ENCODE measurements at places on chromosomes 11 and 22. TPM values are rescaled to one million over a fixed set of nuclear protein-coding genes. Genes with fewer than 3 reads are reported as not detected.

The MFRP gene
- total RNA-seq, result not detected

The TYR gene
- total RNA-seq, result not detected

GRCh38 chr11:108559904-108560303 is 33.7 kb downstream of the EXPH5 start:
- no peak for DNase-seq

DNA sequence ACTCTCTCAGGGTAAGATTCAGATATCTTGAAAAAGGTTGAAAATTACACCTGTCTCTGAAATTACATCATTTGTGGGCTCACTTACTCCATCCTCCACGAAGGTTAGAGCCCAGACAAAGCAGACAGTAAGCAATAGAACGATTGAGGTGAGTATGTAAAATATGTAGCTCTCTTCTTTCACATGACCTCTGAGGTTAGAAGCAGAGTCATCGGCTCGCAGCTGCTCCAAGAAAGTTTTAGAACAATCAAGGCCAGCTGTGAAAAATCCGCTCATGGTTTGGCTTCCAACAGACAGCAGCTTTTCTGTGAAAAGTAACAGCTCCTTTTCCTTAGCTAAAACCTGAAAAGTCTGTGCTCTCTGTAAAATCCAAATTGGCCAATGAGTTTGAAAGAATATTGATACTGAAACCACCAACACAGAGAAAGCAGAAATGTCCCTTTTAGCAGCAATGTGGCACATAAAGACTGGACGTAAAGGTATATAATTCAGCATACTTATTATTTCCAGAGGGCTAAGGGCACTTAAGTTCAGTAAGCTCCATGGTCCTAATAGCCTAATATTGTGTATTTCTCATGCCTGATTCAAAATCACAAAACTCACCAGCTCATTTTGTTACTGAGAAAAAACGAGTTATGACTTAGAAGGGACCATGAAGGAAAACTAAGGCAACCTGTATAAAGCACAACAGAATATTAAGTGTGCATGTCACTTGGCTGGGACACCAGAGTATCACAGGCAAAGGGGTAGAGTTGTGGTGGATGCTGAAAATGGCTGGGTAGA is 78.2 kb downstream of the FAM76B start:
- no peak for DNase-seq

The DBX1 gene
- not detected for total RNA-seq

The MAPK12 gene
- 18.4 TPM for total RNA-seq

DNA sequence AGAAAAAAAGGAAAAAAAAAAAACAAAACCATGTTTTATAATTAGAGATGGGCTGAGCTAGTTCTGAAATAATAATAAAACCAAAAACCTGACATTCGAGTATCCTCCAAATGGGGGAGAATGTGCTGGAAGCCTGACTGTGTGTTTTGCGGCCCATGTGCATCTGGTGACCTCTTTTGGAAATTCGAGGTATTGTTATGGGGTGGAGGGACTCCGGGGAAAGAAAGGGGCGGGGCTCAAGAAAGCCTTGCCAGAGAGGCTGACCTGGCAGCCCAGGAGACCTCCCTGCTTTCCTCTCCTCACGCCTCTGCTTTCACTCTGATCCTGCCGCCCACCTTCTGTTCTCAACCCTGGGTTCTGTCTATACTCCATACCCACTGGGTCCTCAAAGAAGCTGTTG is 72.9 kb downstream of the CTTN start:
- DNase-seq, result no peak

- no peak for DNase-seq
Measured at GRCh38 chr22:22474733-22475132, 33.8 kb downstream of the ZNF280B start.

The HTR3A gene
- not detected for total RNA-seq

GRCh38 chr11:74269161-74269811 is 42.2 kb downstream of the P4HA3 start:
- no peak for DNase-seq

DNA sequence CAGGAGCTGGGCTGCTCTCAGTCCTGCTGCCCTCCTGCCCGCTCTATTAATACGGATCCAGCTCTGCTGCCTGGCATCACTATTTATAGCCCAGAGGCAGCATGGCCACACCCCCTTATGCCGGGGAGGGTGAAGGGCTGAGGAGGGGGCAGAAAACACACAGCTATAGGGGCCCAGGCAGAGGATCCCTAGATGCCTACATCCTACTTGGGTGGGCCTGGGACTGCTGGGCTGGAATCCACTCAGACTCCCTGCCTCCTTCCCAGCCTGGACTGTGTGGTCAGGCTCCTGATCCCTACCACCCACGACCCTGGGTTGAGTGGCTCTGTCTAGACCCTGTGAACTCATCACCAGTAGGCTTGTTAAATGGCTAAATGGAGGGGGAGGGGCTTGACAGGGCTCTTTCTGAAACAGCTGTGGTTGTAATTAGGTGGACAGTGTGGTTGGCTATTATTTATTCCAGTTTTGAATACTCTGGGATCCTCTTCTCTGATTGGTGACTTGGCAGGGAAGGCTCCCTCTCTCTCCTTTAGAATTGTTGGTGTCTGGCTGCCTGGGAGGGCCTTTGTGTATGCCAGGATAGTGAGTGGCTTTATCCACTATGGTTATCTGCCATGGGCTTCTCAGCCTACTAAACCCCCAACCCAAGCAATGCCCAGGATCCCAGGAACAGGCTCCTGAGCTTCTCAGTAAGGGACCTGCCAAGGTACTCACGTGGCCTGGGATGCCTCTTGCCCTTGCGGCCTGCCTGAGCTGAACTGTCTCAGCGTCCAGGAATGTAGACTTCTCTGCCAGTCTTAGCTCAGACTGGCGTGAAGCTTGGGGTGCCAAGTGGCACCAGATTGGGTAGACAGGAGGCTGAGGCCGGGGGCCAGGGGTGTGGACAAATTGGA is 15.2 kb downstream of the PHLDB1 start:
- peak; percentile 20 for DNase-seq

DNA sequence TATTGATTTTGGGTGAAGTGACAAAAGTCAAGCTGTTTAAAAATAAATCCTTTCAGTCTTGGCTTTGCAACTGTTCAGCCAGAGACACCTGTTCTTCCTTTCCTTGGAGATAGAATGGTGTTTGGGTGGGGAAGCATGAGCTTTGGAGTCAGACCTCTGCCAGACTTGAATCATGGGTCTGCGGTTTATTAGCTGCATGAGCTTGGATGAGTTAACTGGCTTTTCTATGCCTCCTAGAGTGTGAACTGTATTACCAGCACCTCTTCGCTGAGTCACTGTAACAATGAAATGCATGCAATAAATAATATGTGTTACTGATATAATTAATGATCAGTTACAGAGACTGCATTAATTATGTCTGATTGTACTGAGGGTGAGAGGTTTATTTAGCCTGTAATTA is 13.5 kb upstream of the MYEOV start:
- no peak for DNase-seq

DNA sequence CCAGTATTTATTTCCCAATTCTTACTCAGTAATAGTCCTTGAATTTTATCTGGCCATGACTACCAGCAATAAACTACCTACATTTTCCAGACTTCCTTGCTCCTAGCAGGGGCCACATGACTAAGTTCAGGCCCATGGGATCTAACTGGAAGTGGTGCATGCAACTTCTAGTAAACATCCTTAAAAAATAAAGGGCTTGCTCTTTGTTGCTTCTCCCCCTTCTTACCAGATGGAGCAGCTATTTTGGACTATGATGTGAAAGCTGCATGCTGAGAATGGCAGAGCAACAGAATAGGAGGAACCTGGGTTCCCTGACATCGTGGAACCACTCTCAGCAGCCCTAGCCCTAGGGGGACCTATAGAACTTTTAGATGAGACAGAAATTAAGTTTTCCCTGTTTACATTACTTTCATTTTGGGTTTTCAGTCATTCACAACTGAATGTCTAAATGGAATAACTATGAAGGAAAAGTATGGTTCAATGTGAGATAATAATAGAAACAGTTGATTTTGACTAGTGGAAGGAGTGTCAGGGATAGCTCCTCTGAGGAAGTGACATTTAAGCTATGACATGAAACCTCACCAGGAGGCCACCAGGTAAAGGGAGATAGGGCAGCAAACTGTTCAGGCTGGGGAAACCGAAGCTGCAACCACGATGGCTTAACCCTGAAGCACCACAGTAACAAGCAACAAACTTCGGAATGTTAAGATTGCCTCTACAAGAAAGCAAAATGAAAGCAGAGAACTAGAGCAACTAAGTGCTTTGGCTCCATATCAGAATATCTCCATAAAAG is 48.9 kb downstream of the PHF21A start:
- no peak for DNase-seq

DNA sequence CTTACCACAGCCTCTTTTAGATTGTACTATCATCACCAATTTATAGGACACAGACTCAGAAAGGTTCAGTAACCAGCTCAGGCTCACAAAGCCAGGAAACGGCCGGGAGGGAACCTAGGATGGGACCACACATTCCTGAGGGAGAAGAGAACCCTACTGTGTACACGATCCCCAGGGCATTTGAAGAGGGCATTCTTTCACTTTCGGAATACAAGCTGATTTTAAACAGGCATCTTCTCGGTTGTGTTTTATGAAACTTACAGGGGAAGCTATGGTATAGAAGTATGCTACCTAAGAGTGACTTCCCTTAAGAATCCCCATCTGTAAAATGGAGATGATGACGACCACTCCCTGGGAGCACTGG is 19.0 kb downstream of the SMCO4 start:
- no peak for DNase-seq

The SLCO2B1 gene
- 81.3 TPM for total RNA-seq

DNA sequence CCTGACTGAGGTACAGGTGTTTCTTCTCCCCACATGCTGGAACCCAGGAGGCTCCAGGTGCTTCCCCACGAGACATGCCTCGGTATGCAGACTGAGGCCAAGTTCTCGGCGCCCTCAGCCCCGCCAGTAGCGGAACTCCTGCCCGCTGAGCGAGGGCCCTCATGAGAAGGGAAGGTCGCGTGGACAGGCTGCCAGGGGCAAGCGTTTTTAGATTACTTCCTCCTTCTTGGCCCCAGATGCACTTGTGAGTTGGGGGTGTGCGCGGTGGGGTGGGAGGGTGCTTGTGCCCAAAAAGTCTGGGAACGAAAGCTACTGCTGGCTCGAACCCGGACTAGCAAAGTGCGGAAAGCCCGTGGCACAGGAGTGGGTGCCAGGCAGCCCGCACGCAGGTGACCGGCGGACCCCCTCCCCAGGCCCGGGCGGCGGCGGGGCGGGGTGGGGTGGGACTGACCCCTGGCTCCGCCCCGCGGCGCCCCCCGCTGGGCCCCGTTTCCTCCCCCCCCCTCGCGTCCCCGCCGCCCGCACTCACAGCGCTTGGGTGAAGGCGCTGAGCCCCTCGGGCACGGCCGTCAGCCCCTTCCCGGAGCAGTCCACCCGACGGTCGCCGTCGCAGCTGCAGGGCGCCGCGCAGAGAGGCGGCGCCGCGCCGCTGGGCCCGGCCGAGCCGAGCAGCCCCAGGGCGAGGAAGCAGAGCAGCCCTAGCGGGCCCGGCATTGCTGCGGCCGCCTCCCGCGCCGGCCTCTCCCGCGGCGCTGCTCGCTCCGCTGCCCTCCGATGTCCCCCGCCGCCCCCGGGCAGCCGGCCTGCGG is 797 bp downstream of the LGR4 start:
- no peak for DNase-seq

The SCN4B gene
- total RNA-seq, result 1.3 TPM

Data from omental fat pad (tissue), 4 donors.